ENCODE measurements at places on chromosomes 6 and 20. TPM values are rescaled to one million over a fixed set of nuclear protein-coding genes. Genes with fewer than 3 reads are reported as not detected.

DNA sequence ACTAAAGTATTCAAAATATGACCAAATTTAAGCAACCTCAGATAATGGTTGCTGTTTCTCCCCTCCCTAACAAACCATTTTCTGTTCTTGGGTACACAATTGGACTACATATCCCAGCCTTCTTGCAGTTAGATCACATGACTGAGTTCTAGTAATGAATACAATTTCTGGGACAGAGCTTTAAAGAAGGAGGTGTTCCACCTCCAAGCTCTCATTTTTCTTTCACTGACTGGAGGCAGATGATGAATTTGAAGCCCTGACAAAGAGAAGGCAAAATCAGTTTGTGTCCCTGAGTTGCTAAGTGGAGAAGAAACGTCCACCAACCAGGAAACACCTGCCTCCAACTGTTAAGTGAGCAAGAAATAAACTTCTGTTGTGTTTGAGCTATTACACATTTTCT, 117.2 kb downstream of the LCA5 start:
- no peak for DNase-seq

DNA sequence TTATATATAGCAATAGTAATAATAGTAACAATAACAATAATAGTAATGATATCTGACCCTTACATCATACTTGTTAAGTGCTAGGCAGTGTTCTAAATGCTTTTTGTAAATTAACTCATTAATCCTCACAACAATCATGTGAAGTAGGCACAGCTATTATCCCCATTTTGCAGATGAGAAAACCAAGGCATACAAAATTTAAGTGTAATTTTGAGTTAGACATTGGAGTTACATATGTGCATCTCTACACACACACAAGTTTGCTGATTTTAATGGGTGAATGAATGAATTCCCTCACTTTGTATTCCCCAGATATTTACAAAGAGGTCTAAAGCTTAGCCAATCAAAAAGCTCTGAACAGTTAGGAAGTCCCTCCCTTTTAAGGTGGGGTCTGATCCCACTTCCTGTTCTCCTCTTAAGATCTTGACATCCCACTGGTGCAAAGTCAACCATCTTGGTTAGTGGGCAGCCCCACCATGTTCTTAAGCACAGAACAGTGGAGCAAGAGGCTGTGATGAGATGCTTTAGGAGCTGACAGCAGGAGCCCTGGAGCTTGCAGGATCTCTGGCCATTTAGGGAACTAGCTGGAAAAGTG, 85.3 kb upstream of the FOXP4 start:
- DNase-seq, result no peak

- DNase-seq, result no peak
Measured at GRCh38 chr20:16363506-16364319, 209.5 kb downstream of the KIF16B start.

GRCh38 chr20:30985386-30985785, 272.1 kb upstream of the DEFB115 start:
- no peak for DNase-seq

DNA sequence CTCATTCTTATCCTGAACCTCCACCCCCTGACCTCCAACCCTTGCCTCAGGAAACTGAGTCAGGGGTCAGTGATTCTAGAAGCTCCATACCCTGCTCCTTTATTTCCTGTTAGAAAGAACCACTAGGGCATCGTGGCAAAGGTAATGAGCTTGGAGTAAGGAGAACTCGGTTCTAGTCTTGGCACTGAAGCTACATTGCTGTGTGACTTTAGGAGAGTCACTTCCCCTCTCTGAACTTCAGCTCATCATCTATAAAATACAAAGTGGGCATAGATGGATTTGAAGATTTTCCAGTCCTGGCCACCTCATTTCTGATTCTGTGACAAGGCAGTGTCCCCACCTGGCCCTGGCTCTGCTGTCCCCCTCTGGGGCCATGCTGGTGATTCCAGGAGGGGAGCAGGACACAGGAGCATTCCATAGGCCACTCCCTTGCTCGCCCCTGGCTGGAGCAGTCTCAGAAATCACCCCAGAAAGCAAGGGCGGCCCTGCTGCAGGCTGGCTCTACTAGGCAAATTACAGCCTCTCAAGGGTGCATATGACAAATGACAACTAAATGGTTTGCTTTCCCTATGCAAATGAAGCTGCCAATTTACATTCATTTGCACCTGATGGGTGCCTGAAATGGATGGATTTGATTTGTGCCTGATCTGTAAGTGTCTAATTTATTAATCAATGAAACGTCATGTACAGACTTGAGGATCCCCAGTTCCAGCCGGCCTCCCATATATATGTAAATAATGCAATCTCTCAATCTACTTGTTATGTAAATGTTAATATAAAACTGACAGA, 62.2 kb downstream of the LRFN2 start:
- DNase-seq, result no peak

- DNase-seq, result no peak
Measured at GRCh38 chr6:3484192-3484591, 27.3 kb upstream of the SLC22A23 start.

DNA sequence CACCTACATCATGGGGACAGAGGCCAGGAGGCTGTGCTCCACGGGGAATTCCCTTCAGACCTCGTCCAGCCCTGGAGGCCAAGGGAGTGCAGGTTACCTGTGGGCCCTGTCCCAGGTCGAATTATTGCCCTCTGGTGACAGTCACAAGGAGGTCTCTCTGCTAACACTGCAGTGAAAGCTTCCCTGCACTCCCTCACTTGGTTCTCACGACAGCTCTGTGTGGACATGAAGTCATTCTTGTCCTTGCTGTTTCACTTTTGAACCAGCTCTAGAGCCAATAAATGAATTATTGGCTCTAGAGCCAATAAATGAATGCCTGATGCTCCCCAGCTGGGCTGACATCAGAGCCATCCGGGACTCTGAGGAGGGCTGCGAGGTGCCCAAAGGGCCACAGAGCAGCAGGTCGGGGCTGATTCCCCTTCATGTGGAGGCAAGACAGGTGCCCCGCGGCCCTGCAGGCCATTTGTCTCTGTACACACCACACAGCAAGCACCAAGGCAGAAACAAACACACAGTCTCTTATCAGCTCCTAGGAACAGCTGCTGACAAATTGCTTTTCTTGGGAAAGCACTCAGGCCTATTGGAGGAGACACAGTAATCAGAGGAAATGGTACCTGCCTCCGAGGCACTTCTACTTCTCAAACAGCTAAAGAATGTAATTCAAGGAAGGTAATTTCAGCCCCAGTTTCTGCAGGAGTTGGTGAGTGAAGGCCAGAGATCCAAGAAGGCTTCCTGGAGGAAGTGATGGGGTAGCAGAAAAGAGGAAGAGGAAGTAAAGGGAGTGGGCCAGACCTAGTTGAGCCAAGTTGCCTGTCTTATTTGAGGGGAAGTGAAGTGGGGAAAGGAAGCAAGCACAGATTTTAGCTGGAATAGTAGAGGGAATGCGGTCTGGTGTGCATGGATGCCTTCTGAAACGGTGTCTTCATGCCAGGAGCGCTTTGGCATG, 27.5 kb upstream of the TBXT start:
- no peak for DNase-seq

DNA sequence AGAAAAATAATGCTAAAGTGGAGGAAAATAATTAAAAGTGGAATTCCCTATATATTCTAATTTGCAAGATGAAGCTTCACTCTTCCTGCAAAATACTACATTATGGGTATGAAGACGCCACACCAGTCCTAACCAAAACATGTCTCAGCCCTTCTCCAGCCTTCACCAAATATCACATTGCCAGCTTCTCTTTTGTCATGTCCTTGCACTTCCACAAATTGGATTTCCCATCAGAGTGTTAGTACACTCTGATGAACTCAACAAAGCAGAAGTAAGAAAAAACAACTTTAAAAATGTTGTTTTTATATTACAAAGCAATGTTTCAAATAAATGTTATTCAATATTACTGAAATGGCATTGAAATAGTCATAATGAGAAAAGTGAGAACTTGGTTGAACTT, 62.4 kb upstream of the RNF146 start:
- DNase-seq, result no peak

DNA sequence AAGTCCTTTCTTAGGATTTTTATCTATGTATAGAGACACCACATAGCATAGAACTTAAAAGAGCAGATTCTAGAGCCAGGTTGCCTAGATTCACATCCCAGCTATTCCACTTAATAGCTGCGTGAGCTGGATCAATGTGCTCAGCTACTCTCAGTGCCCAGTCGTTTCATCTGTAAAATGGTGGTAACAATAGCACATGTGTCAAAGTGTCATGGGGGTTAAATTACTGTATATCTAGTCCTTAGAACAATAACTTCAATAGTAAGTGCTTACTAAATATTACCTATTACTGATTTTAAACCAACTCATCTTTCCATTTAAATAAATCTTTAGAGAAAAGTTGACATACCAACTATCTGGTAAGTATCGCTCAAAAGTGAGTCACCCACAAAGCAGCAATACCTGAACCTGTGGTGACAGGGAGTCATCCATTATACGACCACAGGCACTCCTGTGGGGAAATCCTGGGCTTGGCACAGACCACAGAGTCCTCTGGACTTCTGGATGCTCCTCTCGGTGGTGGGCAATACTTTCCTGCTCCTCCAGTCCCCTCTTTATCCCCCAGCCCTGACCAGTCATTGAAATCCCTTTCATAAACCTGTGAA, 154.8 kb downstream of the PDSS2 start:
- DNase-seq, result no peak

DNA sequence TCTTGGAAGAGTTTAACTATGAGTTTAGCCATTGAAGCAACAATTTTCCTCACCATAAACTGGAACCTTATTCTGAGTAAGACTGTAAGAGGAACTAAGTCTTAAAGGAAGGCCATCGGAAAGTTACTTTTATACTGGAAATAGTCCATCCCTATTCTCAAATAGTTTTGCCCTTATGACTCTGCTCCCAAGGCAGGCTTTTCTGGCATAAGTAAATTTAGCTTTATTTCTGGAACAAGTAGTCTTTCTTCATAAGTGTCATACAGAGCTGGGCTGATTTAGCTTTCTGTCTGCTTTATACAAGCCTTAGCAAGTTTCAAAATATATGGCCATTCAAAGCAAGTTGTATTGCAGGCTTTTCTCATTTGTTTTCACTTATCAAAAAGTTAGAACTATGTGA, 328.1 kb downstream of the HACE1 start:
- DNase-seq, result no peak

DNA sequence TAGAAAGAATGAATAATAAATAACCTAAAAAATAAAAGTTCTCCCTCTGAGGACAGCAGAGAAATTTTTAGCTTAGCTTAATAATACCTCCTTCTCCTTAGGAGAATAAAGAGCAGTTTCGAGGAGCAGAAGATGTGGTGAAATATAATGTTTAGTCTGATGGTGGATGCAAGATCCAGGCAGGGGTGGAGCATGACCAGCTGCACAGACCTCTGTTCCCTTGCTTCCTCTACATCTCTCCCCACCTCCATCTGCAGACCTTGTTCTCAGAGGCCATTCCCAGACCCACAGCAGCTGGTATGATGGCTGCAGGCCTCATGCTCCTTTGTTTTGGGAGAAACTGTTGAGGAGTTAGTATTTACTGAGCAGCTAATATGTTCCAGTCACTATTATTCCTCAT, 1.5 kb downstream of the BTN3A2 start:
- no peak for DNase-seq

GRCh38 chr20:52959125-52959524, 13.0 kb upstream of the TSHZ2 start:
- no peak for DNase-seq

BFSP1 gene
- not detected for total RNA-seq

F13A1 gene
- total RNA-seq, result 5.4 TPM

FOXC1 gene
- 0.96 TPM for total RNA-seq

Measured in transverse colon (tissue), 4 donors.